LHCN-M2 (cell line): ENCODE measurements at places on chromosomes 12 and 14. TPM values are rescaled to one million over a fixed set of nuclear protein-coding genes. Genes with fewer than 3 reads are reported as not detected.

GRCh38 chr12:93109551-93110203 is 180.6 kb upstream of the EEA1 start:
- DNase-seq = no peak

DNA sequence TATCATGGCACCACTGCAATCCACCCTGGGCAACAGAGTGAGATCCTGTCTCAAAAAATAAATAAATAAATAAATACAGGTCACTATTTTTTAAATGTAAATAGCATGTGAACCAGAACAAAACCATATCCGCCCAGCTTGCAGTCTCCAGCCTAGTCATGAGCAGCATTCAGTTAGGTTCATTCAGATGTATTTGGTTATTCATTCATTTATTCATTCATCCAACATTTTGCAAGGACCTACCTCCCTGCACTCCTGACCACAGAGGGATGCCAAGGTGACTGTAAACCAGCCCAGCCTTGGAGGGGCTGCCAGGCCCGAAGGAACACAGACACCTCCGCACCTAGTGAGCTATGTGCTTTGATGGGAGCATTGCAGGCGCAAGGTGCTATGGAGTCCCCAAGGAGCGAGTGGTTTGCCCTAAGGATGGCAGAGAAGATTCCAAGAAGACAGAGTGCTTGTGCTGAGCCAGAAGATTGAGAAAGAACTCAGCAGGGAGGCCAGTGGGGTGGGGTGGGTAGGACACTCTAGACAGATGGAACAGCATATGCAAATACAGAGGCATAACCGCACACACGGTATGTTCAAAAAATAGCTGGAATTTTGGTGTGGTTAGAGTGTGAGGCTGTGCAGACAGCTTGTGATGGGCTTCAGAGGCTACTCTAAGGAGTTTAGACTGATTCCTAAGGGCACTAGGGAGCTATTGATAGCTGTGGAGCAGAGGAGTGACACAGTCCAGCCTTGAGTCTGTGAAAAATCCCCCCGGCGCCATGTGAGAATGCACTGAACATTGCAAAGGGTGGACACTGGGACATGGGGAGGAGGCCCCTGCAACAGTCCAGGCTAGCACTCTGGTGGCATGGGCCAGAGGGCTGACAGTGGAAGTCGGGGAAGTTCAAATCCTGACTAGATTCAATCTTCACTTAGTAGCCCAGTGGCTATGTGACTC is 11.7 kb downstream of the DTX1 start:
- no peak for DNase-seq

- no peak for DNase-seq
Observed at GRCh38 chr14:101471723-101472517, 89.4 kb upstream of the DIO3 start.

- DNase-seq = no peak
Observed at GRCh38 chr12:22808860-22809259, 183.9 kb downstream of the ETNK1 start.

GRCh38 chr14:23657959-23658470 is 21.9 kb downstream of the DHRS2 start:
- no peak for DNase-seq

BDKRB2 gene
- 0.06 TPM in 1 of 2 replicates, not detected in the other for total RNA-seq

LHX5 gene
- not detected in 2 replicates for total RNA-seq

KRT71 gene
- total RNA-seq = not detected in 2 replicates

NGB gene
- total RNA-seq = not detected in 2 replicates

KCNA1 gene
- total RNA-seq = 0.83 and 2.2 TPM in 2 replicates
